ENCODE measurements at places on chromosomes 16 and 17. TPM values are rescaled to one million over a fixed set of nuclear protein-coding genes. Genes with fewer than 3 reads are reported as not detected.

GRCh38 chr17:32385121-32385520 lies 35.2 kb downstream of the ZNF207 start:
- no peak for DNase-seq

PABPN1L gene
- total RNA-seq, result 0.40 TPM

- DNase-seq, result no peak
Observed at GRCh38 chr17:81398832-81399411, 3.7 kb downstream of the BAHCC1 start.

GH1 gene
- not detected for total RNA-seq

GRCh38 chr16:89522287-89522686 lies 14.1 kb downstream of the SPG7 start:
- no peak for DNase-seq

ACSM2A gene
- not detected for total RNA-seq

CCL14 gene
- not detected for total RNA-seq

DNA sequence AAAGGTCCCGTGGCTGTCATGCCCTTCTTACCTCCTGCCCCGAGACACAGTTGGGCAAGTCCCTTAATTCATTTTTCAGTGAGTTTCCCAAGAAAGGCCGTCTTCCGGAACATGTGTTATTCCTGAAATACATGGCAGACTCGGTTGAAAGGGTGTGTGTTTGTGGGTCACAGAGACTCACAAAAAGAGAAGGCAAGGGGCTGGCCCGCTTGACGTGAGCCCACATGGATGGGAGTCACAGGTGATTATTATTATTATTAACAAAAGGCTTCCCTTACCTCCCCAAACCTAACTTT lies 34.1 kb upstream of the CCR7 start:
- DNase-seq, result no peak

DNA sequence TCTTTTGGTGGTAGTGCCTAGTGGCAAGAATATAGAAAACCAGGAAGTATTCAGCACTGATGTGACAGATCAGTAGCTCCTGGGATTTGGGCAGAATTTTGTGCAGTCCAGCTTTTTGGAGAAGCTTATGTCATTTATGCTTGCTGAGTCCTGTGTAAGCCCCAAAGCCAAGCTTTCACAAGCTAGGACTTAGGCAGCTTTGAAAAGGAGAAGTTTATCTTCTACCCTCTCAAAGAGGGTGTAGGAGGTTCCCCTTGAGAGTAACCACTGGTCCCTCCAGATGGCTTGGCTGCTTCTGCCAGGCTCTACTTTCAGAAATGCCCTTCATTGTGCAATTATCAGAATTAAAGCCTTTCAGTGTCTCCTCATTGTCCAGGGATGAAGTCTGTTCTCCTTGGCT lies 78.8 kb downstream of the CES1 start:
- no peak for DNase-seq

- DNase-seq, result no peak
Observed at GRCh38 chr16:20300312-20301097, 26.8 kb downstream of the GP2 start.

SEC14L5 gene
- not detected for total RNA-seq

DNA sequence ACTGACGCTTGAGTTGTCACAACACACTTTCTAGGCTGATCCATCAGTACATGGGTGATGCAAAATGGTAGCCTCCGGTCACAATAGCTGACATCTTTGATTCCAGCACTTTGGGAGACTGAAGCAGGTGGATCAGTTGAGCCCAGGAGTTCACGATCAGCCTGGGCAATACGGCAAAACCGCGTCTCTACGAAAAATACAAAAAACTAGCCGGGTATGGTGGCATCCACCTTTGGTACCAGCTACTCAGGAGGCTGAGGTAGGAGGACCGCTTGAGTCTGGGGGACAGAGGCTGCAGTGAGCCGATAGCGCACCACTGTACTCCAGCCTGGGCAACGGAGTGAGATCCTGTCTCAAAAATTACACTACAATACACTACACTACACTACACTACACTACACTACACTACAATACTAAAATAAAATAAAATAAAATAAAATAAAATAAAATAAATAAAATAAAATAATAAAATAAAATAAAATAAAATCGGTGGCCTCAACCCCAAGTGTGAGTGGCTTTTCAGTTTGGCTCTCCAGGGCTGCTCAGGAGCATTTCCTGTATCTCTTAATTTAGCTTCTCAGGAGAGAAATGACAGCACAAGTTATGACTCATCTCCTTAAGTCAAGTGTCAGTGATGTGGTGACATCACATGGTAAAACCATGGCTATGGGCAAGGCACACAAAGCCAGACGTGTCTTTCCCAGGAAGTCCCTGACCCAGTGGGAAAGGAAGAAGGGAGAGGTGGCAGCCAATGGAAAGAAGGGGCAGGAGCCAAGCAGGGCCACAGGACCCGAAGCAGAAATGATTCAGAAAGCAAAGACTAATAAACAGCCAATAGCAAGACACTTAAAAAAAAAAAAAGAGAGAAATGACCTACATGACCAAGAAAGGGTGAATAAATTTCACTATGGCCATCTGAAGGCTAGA lies 75.3 kb upstream of the TBC1D3K start:
- DNase-seq, result no peak

ARL5C gene
- total RNA-seq, result not detected

DNA sequence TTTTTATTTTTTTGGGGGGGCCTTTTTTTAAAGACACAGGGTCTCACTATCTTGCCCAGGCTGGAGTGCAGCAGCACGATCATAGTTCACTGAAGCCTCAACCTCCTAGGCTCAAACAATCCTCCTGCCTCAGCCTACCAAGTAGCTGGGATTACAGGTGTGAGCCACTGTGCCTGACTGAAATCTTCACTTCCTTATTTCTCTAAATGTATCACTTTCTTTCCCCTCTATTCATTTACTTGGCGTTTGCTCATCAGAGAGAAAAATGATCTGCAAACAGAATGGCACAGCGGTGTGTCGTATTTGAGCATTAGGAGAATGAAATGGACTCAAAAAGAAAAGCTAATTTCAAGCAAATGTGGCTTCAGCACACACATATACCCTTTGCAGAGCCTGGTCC lies 44.3 kb upstream of the CDH5 start:
- DNase-seq, result no peak

GINS2 gene
- 14.8 TPM for total RNA-seq

- DNase-seq, result no peak
Observed at GRCh38 chr17:42286411-42287221, 1.7 kb upstream of the STAT5A start.

DNA sequence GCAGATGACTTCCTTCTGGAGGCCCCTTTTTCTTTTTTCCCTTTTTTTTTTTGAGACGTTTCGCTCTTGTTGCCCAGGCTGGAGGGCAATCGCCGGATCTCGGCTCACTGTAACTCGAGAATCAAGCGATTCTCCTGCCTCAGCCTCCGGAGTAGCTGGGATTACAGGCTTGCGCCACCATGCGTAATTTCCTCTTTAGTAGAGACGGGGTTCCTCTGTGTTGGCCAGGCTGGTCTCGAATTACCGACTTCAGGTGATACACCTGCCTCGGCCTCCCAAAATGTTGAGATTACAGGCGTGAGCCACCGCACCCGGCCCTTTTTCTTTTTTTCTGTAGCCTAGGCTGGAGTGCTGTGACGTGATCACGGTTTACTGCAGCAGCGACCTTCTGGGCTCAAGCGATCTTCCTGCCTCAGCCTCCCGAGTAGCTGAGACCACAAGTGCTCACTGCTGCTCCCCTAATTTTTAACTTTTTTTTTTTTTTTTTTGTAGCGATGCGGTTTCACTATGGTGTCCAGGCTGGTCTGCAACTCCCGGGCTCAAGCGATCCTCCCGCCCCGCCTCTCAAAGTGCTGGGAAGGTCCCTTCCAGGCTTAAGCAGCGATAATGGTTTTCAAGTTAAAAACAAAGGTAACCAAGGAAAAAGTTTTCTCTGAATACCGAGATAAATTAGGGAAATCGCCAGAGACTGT lies 956 bp upstream of the IST1 start:
- peak; percentile 53 for DNase-seq

MT1G gene
- not detected for total RNA-seq

DNA sequence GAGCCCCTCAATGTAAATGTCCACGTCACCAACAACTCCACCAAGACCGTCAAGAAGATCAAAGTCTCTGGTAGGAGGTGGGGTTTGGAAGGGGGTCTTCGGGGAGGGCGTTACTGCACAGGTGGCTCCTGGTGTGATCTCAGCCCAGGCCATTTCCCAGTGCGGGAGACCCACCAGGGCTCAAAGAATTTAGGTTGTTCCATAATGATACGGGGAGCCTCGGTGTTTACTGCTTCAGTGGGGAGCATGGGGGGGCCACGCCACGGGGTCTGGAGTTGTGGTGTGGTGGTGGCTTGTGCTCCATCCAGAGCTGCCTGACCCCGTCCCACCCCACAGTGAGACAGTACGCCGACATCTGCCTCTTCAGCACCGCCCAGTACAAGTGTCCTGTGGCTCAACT lies 7.8 kb downstream of the ARRB2 start:
- no peak for DNase-seq

GRCh38 chr17:55308613-55309391 lies 44.0 kb downstream of the HLF start:
- no peak for DNase-seq

CDK5R1 gene
- 4.8 TPM for total RNA-seq

- DNase-seq, result no peak
Observed at GRCh38 chr16:86511317-86512161, 1.2 kb downstream of the FOXF1 start.

DNA sequence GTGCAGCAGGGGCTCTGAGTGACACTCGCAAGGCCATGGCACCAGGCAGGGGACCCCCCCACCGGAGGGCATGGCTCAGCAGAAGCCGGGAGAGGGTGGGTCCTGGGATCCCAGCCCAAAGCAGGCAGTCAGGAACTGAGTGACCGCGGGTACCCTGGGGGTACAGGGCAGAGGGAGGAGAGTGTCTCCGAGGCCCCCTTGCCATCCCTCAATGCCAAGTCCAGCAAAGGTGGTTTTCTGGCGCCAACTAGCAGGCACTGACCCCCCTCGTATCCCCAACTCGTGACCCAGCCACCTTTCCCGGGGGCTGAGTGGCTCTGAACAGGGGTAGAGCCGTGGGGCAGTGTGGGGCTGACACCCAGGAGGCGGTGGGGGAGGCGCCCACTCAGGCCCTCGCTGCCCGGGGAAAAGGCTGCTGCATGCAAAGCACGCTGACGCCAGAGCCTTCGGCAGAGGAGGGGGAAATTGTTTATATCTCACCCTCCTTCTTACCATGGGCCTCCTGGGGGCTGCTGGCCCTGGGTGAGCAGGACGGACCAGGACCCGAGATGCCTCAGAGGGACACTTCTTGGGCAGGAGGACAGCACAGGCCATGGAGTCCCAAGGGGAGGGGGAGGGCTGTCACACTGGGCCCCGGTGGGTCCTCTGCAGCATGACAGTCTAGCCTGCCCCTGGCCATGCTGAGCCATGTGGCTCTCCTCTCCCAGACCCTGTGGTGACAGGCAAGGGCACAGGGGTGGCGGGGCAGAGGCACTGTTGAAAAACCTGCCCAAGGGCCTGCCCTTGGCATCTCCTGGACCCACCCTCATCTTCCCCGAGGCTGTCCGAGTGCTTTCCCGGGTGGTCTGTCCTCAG lies 14.6 kb upstream of the ENPP7 start:
- no peak for DNase-seq

DNA sequence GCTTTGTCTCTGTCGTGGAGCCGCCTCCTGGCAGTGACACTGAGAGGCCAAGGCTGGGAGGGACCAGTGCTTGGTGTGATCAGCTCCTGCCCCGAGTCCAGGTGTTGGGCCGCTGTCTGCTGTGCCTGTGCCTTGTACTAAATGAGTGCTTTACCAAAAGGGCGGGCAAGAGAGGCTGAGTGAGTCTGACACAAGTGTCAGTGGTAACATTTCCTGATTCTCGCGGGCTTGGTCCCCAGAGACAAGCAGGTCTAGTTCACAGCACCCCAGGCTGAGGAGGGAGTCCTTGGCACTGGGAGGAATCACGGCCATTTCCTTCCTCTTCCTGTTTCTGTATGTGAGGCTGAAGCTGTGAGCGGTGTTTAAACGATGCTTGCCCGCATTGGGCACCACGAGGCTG lies 30.2 kb downstream of the PLD6 start:
- no peak for DNase-seq

DNA sequence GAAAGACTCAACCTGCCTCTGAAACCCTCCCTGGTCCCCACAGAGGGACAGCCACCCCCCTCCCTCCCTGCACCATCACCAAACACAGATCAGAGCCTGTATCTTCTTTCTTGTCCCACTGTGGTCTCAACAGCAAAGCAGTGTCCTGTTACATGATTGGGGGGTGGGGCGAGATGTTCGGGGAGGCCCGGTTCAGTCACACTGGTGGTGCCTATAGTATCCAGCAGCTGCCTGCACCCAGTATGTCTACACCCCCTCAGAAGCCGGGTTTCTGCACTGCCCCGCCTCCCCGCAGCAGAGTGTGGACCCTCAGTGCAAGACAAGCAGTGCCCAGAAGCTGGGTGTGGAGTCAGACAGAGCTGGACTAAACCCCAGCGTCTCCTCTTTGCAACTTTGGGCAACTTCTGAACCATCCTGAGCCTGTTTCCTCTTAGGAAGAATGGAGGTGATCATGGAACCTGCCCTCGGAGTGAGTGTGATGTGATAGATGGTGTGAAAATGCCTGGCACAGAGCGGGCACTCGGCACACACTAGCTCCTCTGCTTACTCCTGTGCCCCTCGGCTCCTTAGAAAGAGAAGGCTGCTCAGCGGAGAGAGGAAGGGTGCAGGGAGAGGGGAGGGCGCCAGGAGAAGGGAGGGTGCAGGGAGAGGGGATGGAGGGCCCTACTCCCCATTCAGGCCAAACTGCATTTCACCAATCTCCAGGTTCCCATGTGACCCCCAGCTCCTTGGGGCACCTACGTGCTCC lies 84.0 kb upstream of the TNRC6C start:
- no peak for DNase-seq

GRCh38 chr16:7653746-7654461 lies 321.3 kb downstream of the RBFOX1 start:
- no peak for DNase-seq

DNA sequence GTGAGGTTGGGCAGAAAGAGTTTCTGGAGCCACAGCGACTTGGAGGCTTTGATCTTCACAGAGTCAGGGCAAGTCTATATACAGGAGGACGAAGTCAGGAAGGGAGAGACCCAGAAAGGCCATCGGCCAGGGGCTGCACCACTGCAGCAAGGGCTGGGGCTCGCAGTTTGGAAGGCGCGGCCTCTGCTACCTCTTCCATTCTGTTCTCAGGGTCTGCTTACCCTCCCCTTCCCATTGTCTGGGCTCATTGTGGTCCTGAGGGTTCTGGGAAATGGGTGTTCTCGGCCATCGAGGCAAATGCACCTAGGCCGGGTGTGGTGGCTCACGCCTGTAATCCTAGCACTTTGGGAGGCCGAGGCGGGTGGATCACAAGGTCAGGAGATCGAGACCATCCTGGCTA lies 16.0 kb downstream of the ST6GALNAC1 start:
- no peak for DNase-seq

CCL17 gene
- not detected for total RNA-seq

- DNase-seq, result no peak
Observed at GRCh38 chr16:77225182-77225581, 26.0 kb downstream of the SYCE1L start.

DNA sequence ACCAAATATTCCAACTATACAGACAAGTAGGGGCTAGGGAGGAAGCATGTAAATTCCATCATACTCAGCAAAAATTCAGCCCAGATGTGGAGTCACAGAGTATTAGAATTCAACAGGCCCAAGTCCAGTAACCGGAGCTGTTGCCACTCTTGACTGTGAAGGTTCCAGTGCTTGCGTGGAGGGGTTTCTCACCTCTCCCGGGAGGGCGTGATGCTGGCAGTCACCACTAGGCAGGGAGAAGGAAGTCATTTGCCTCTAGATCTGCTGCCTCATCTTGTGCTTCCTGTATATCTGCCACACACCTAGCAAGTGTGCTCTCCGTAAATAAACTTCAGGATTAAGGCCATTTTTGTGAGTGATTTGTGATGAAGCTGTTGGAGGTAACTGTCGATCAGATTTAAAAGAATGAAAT lies 1.0 kb upstream of the CKLF start:
- DNase-seq, result no peak

GRCh38 chr16:81920498-81920897 lies 90.8 kb downstream of the SDR42E1 start:
- DNase-seq, result no peak
